Right atrium auricular region (tissue), 2 donors: ENCODE measurements at places on chromosomes 4 and X.

DNA sequence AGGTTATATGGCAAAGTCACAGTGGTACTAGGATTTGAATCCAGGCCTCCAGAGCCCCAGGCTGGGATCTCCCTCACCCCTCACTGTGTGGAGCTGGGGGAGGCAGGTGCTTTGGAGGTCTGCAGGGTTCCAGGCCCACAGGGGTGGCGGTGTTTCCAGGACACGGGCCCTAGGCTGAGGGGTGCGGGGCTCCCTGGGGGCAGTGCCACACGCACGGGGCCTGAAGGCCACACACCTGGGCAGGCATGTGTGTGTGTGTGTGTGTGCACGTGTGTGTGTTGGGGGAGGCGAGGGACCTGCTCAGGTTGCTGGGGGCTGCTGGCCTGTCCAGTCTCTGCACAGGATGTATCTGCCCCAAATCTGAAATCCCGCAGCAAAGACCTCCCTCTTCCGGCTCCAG is 18.8 kb downstream of the SH3TC1 start:
- no peak for DNase-seq

GRCh38 chrX:129637217-129638109 is 17.3 kb downstream of the APLN start:
- DNase-seq: peak; percentile 88

- DNase-seq: peak; percentile 59
Observed at GRCh38 chrX:43559644-43560043, 96.5 kb upstream of the MAOA start.

- no peak for DNase-seq
Observed at GRCh38 chr4:84378356-84378755, 120.7 kb downstream of the NKX6-1 start.

GRCh38 chrX:53716328-53717088 is 30.0 kb upstream of the HUWE1 start:
- no peak for DNase-seq

DNA sequence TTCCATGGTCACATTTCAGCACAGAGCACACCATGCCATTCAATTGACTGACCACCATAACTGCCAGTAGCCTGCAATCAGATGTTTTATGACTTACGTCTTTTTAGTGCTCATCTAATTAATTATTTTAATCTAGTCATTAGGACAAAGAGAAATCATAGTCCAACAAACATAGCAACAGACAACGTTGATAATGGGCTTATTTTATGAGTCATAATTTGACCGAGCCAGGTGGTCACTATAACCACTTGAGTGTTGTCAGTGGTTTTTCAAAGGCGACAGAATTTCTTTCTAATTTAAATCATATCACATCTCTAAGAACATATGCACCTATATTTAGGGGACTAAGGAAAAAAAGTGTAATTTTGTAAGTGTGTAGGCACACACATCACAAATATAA is 1.9 kb downstream of the SEC24D start:
- no peak for DNase-seq

DNA sequence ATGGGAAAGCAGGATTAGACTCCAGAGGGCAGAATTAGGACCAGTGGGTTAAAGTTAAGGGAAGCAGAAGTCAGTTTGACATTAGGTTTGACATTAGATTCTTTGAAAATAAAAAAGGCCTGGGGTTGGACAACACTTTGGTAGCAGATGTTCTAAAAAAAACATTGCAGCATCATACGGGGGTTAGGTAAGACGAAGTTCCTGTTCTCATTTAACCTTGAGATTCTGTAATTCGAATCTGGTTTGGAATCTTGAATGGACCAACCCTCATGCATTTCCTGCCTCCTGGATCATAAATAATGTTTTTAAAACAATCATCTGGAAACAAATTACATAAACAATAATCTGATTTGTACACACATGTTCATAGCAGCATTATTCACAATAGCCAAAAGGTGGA is 181.0 kb downstream of the SHROOM3 start:
- DNase-seq: no peak

GRCh38 chrX:20388594-20388993 is 121.9 kb upstream of the RPS6KA3 start:
- no peak for DNase-seq

GRCh38 chr4:37798616-37799015 is 27.9 kb upstream of the PGM2 start:
- no peak for DNase-seq

DNA sequence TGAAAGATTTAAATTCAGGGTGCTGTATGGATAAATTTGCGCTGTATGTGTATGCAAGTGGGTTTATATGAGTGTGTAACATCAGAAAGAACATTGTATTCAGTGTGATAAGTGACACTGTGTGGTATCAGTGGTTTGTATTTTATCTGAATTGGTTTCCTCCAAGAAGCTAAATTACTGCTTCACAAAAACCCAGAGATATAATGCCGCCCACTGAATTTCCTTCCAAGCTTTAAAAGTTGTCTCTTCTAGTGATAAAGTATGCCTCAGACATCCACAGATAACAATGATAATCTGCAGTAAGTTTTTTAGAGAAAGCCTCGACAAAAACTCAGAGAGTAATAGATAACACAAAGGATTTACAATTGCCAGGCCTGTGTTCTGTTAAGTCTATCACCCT is 710.6 kb upstream of the HS3ST1 start:
- DNase-seq: no peak

GRCh38 chrX:22987452-22987851 is 12.3 kb upstream of the DDX53 start:
- DNase-seq: no peak

DNA sequence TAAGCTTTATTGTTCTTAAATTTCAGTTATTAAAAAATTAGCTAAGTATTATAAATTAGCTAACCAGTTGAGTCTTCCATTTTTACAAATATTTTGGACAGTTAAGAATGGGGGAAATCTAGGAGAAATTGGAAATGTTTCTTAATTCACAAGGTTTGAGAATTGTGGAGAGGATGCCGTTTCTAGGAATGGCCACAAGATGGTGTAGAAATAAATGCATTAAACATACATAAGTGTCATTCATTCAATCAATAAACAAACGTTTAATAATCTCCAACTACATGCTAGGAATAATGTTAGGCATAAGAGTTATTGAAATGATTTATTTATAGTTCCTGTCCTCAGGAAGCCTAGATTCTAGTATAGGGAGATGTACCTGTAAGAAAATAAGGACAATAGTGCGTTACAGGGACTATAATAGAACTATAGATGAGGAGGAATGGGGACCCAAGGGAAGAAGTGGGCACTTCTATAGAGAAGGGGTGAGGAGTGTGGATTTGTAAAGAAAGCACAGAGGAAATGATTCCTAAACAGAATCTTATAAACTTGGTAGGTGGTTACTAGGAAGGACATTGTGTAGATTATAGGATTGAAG is 195.7 kb upstream of the ANK2 start:
- DNase-seq: no peak

DNA sequence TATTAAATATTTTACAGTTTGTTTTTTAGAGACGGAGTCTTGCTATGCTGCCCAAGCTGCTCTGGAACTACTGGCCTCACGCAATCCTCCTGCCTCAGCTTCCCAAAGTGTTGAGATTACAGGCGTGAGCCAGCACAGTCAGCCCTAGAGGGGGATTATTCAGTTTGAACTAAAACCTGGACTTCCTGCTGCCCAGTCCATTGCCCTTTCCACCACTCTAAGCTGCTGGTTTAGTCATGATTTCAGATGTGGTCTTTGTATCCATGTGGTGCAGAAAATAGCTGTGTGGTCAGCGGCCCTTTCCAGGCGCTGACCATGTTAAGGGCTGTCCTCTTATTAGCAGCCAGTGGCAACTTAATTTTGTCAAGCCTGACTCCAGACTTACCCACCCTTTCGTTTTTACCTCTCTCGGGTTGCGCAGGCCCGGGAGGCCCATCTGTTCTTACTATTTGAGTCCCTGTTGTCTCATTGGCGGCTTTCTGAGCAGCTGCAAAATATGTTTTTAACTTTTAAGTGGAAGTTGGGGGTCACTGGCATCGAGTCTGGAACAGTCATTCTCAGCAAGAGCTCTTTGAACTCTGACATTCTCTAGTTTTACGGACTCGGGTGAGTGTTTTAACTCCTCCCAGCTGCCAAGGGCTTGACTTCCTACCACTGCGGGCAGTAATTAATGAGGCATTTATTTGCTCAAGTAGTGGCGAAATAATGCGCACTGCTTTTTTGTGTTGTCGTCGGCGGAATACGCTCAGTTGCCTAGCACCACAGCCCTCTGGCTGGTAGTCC is 773 bp upstream of the VMA21 start:
- peak; percentile 62 for DNase-seq

DNA sequence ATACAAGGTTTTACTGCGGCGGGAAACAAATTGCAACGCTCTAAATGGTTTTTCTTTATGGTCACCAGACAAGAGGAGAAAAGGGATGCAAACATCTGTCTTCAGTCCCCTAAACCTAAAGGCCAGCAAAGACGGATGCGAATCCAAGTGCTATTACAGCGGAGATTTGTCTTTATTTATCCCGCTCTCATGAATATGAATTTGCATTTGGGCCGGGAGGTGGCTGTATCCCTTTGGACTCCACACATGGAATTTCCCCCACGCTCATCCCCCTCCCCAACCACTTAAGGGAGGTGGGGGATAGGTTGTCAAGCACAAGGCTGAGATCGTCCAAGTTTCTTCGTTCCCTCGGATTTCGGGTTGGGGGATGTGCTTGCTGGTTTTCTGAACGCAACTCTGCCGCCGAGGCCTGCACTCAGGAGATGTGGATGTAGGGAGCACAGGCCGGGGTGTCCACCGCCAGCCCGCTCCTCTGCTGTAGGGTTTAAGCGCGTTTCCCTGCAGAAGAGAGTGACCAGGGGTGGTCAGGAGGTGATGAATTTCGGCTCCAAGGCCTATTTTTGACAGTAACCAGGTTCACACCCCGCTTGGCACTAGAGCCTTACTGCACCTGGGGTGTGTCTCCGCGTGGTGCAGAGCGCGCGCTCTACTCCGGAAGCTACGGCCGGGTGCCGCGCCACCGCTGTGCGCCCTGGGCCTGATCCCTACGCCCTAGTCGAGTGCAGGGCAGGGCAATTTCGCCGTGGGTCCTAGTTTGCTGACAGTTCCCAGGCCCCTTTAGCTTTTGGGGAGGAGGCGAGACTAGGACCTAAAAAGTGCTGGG is 2.3 kb upstream of the PHOX2B start:
- no peak for DNase-seq

DNA sequence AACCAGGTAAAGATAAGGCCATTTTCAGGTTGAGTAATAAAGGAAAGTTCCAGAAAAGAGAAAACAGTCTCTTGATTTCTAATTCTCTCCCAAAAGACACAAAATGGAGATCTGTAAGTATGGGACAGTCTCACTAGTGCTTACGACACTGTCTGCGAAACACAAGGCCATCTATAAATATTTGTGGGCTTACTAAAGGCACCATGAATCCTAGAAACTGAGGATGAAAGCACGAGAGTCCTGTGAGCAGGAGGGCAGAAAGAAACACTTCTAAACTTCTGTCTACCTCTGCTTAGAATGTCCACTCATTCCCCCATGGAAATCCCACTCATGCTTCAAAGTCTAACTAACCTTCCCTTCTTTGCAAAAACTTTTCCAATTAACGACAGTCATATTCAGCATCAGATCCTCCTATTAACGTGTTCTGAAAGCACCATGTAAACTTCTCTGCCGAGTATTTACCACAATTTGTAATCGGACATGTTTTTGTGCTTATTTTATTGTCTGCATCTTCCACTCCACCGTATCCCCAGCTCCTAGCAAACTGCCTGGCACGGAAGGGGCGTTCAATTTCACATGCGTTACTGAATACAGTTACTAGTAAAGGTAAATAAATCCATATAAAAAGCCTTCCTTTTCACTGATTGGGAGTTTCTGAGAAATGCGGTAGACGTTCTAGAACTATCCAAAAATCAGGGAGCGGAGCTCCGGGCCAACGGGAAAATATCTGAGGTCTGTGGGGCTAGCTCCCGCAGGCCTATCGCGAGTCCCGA is 665 bp downstream of the PSMD10 start:
- no peak for DNase-seq

DNA sequence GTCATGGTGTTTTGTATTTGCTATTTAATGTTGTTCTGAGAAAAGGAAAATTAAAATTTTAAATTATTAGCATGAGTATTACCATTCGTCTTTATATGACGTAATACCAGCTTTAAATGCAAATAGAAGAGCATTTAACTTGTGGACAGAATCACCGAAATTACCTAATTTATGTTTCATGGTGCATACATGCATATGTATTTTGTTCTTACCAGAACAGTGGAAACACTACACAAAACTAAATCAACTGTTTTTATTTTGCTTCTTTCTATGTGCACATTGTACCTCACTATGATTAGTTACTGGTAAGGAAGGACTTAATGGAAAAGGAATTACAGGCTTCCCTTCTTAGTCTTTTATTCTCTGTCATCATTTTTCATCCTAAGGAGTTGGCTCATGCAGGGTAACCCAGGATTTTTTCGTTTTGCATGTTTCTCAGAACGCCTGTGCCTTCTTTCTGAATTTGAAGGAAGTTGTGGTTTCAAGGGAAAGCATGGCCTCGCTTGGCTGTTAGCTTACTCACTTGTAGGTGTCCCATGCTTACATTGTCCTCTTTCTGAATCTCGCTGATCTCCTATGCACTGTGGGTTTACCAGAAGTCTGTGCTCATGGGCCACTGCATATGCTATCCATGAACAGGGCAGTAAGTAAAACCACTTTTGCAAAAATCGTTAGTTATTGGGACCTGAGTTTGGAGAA is 300.0 kb upstream of the PUDP start:
- DNase-seq: no peak

GRCh38 chr4:138805736-138806135 is 209.8 kb upstream of the NOCT start:
- no peak for DNase-seq

GRCh38 chrX:80876877-80877276 is 67.2 kb upstream of the BRWD3 start:
- DNase-seq: no peak

DNA sequence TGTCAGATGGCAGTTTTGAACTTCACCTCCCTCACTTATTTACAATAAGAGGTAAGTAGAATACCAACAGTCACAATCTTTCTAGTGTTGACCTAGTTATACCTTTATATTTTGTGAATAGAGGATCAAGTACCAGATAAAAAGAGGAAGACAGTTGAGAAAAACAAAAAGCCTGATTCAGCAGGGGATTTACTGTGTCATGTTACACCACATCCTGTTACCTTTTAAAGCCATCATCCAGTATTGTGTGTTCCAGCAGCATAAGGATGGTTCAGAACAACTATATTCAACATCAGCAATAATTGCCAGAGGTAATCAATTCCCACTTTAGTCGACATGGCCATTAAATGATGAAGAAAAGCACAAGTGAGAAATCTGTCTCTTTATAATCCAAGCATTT is 21.3 kb upstream of the CXCL6 start:
- DNase-seq: no peak

- DNase-seq: no peak
Observed at GRCh38 chr4:37988670-37989069, 28.5 kb downstream of the PTTG2 start.

DNA sequence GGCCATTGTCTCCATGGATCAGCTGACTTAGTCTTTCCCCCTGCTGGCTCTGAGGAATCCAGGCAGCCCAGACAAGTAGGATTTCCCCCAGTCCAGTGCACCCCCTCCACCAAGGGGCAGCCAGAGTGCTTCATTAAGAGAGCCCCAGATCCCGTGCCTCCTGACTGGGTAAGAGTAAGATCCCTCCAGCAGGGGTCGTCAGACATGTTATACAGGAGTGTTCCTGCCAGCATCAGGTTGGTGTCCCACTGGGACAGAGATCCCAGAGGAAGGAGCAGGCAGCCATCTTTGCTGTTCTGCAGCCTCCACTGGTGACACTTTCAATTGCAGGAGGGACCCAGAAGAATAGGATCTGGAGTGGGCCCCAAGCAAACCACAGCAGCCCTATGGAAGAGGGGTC is 29.0 kb upstream of the INPP4B start:
- no peak for DNase-seq

GRCh38 chr4:56134266-56134665 is 185.5 kb downstream of the CEP135 start:
- DNase-seq: no peak
